ENCODE measurements at places on chromosomes 6 and 20.

DNA sequence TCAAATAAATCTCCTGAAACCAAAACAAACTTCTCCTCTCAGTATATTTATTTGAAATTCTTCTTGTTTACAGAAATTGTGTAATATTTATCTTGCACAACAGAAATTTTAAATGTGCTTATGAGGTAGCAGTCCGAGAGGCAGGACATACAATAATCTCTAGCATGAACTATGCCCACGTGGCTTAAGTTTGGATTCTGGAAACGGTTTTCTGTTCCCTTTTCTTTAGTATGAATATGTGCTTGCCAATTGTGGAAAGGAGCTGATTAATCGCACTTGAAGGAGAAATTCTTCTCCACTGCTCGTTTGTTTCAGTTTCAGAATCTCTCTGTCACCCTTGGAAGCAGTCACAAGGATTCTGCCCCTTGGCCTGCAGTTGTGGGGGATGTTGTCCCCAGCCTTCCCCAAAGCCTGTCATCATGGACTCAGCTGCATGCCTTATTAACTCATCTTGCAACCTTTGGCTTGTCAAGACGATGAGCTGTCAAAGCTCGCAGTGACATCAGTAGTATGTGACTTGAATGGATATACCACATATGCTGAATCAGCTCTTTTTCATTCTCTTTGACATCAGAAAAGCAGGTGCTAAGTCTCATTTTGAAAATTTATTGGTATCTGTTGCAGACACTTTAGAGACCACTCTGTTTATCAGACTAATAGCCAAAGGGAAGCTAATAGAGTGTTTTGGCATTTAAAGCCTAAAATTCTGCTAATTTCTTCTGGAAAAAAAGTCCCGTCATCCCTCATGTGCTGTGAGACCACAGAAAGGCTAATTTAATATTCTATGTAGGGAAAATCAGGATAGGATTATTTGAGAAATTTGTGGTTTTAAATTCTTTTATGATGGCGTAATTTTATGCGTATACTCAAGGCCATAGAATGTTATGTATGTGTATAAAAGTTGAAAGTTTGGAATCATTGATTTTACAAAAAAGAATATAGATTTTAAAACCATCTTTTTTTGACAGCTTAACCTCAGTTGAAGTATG is 186.8 kb downstream of the ARID1B start:
- DNase-seq = no peak

DNA sequence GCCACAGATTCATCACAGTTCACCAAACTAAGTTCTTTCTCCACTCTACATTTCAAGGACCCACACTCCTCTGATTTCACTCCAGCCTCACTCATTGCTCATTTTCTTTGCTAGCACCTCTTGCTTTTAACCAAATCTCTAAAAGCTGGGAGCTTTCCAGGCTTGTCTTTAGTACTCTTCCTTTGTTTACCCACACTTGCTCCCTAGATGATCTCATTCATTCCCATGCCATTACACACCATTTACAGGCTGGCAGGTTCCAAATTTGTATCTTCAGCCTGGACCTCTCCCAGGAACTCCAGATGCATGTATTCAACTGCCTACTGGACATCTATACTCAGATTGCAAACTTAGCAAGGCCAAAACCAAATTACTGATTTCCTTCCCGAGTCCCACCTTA is 5.3 kb upstream of the GUCA1B start:
- no peak for DNase-seq

DNA sequence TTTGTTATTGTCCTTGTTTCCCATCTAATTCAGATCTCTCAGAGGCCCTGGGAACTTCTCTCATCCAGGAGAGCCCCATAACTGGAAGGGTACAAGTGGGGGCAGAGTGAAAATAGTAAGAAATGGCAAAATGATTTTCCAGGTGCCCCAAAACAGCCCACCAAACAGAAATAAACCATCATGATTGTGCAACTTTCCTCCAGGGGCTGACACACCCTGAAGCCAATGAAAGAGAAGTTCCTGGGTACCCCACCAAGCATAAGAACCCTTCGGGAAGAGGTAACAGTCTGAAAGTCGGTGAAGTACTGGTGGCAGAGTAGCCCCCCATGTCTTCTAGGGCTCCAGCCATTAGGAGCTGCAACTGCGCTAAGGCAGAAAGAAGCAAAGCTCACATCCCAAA is 282.0 kb downstream of the PTPRT start:
- DNase-seq = no peak

DNA sequence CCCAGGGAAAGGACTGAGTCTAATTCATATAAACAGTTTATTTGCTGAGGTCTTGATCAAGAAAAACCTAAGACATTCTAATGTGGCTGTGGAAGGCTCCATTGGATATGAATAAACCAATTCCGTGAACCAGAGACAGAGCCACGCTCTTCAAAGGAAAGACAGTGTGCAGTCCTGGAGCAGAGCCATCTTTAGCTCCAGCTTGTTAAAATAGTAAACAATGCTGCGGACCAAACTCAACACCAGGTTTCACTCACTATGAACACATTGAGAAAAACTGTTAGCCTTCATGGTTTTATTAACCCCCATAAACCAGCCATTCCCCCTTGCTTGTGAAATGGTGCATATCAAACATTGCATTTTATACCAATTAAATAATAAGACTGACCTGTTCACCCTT is 61.9 kb downstream of the COL9A1 start:
- no peak for DNase-seq

DNA sequence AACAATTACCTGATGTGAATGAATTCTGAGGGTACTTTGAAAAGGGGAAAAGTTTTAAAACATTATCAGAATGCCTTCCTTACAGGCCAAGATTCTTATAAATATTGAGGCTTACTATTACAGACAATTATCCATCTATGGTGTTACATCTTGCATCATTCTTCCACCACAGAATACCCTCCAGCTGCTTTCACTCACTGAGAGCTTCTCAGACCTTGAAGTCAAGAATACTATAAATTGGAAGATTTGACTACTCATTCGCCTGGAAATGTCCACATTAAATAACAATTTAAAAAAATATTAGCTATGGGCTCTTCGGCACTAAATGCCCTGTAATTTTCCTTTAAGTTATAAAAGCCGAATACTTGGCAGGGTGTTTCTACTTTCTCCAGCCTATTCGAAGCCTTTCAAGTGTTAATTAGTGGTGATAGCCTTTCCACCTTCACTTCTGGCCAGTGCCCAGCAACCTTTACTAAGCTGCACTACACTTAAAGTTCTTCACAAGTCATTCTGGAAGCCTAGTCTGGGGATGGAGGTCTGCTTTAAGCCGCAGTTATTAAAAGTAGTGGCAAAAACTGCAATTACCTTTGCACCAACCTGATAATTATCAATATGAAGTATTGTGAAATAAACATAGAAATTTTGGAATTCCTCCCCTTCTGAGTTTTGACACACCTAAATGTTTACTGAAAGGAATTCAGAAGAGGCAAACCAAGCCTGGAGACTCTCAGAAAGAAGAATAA is 100.9 kb downstream of the BMP5 start:
- DNase-seq = no peak

DNA sequence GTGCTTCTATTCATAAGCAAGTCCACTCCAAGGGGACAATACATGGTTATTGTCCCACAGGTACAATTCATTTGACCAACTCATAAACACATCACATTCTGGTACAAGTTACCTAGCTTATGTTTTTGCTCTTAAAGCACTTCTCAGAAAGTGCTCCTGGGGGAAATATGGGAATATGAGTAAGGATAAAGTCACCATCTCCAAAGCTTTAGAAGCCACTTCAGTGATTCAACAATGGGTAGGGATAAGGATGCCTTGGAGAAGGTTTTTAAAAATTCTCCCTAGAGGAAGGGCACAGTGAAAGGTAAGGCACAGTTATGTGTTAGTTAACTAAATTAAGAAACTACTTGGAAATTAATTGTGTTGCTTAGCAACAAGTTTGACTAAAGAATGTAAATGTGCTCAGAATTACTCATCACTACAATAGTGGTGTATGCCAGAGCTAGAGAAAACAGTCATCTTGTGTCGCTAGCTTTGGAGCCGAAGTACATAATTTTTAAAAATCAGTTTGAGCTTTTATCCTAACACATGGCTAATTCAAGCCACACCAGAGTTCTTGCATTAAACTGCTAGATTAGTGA is 39.5 kb upstream of the LAMP5 start:
- no peak for DNase-seq

DNA sequence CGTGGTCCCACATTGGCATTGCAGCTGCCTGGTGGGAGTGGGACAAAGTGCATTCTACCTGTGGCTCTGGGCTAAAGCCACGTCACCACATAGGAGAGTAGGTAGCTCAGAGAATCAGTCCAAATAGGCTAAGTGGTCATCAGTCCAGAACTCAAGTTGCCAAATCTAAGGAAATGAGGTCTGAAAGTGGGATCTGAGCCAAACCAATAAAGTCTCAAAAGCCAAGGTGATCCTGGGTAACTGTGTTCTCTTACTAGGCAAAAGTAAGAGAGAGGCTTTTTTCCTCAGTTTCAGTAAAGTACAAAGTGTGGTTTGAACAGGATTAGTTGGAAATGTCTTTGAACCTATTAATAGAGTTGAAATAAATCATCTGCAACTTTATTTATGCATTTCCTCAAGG is 68.6 kb upstream of the CNKSR3 start:
- no peak for DNase-seq

DNA sequence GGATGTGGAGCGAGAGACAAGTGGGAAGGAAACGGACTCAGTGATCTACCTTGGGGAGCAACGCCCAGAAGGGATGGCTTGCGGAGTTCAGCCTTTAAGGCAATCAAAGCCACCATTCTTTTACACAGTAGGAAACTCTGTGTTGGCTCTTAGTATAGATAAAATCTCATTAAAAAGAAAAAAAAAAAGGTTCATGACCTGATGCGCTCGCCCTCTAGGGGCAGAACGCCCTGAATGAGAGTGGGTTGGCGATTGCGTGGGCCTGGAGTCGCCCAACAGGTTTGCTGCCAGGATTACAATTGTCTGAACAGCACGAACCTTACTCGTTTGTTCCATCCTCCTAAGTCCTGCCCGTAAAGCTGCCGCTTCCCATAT is 1.2 kb downstream of the TPD52L1 start:
- peak; percentile 21 for DNase-seq

DNA sequence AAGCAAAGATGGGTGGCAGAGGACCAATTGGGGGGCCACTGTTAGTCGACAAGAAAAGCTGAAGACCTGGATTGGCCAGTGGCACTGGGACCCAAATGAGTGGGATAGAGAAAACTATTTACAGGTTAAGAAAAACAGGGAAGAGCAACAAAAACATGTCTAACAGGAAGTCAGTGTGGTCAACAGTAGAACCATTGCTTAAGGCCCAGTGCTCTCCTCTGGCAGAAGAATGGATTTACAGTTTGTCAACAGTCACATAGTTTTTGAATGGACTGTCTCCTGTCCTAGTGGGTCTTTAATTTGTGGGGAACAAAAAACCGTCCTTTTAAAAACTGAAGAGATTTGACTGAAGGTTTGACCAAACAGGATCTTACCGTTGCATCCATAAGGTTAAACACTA is 12.1 kb upstream of the WTAP start:
- no peak for DNase-seq

DNA sequence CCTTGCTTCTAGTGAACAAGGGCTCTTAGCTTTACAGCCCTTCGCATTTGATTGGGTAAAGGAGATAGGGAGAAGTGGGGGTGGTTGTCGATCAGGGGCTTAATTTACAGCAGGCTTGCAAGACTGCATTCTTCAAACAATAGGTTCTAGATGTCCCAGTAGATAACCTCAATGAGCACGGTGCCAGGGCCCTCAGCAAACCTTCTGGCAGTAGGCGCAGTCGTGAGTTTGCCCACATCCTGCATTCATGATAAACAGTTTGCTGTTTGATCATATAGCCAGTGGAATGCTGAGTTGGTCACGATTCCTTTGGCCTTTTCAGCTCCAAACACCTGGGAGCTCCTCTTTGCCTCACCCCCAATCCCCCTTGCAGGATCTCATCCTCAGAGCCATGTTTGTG is 27.5 kb downstream of the SUN5 start:
- DNase-seq = no peak

GRCh38 chr20:62760856-62761758 is 35.2 kb upstream of the MRGBP start:
- no peak for DNase-seq

DNA sequence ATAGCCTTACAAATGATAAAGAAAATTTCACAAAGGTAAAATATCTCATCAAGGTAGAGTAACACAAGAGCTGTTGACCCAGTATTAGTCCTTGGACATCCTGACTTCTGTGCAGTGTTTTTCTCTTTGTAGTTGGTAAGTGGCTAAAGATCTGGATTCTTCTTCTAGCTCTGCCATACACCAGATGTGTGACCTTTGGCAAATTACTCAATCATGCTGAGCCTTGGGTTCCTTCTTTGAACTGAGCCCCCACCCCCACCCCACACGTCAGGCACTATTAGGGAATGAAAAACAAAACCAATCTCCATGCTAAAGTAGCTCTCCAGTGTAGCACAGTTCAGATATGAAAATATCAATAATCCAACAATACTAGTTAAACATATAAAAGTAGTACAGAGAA is 15.1 kb upstream of the TRIM39 start:
- no peak for DNase-seq

GRCh38 chr6:148747471-148748165 is 788 bp downstream of the UST start:
- peak; percentile 72 for DNase-seq

DNA sequence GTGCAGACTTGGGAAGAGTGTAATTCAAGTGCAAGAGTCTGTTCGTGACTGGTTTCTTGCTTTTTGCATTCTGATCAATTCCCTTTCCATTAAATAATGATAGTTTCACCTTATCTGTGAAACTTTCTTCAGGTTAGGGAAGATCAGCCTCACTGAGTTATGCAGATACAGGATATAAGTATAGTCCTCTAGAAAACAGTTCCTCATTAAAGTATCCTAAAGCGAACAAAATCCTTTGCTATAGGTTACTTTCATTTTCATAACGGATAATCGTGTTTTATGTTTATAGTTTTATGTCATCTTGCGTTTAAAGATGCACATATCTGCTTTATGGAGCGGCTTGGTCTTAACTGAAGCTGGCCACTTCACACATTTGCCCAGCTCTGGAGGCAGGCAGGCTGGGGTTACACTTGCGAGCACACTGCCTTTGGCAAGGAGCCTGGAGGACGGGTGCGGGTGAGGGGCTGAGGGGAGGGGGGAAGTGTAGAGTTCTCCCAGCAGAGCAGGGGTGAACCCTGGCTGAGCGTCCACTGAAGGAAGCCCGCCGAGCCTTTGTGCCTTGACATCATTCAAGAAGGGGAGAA is 123.5 kb upstream of the IFNGR1 start:
- DNase-seq = peak; percentile 35

DNA sequence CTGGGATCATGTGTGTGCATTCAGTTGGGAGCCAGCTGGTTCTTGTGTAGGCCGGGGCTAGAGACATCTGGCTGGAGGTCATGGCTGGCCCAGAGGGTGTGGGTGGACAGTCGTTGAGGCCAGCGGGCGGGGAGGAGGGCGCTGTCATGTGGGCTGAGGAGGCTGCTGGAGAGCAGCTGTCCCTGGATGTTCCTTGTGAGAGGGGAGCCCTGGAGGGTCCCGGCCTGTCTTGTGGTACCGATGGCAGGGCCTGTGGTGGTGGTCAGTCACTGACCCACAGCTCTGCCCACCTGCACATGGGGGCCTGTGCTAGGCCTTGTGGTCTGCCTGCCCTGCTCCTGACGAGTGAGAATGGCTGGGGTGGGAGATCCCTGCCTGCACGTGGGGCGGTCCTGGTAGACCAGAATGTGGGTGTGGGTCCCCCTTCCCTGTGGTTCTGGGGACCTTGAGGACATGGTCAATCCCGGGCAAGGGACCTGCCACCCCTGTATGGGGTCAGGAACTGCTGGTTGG is 1.9 kb upstream of the C20orf204 start:
- DNase-seq = no peak

- DNase-seq = no peak
Observed at GRCh38 chr6:126890055-126890454, 228.4 kb upstream of the RSPO3 start.

- DNase-seq = peak; percentile 16
Observed at GRCh38 chr20:34956041-34956458, 382 bp downstream of the MYH7B start.

GRCh38 chr6:90177544-90178383 is 118.9 kb downstream of the BACH2 start:
- DNase-seq = no peak
